Ammon's horn (tissue), 1 donor: ENCODE measurements at places on chromosomes 3 and 15.
A peak's percentile ranks its signal among the peaks of the same experiment; 100 is the strongest.

- no peak for DNase-seq
These were observed 67.4 kb downstream of the CSNK1G1 start for GRCh38 chr15:64288577-64288976.

DNA sequence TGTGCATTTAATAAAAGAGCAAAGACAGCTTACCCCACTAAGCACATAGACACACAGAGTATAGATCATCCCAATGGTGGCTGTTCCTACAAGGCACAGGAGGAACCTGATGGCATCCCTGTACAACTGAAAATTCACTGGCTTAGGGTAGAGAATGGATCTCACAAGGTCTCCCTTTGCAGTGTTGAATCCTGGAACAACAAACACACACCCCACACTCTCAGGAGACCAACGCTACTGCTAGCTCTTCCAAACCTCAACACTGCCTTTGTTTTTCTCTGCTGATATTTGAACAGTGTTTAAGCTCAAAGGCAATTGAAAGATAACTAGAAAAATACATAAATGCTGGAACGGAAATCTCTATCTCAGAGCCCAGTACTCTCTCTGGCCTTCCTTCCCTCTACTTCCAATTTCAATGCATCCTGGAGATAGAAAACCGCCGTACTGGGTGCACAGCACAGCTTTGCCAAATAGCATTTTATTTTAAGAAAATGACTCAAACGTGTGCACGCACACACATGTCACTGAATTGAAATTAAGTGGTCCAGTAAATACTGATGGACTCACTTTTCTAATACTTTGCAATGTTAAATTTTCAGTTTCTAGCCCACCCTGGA lies 87.5 kb upstream of the ATP13A5 start:
- DNase-seq, result no peak

DNA sequence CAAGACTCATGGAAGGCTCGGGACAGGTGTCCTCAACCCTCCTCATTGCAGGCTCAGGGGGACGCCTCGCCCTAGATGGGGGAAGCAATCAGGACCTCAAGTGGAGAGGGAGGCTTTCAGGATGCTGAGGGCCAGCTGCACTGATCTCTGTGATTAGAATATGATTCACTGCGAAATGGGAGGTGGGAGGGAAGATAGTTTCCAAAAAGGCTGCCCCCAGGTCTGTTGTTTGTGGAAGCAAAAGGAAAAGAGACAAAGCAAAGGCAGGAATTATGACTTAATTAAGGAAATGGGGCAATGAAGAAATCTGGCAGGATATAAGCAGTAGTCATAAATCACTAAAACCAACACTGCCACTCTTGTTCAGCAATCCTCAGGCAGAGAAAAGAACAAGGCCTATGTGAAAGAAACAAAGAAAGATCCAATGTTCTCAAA lies 85.6 kb upstream of the ABHD17C start:
- no peak for DNase-seq

GRCh38 chr3:170274641-170275040 lies 52.4 kb downstream of the PRKCI start:
- no peak for DNase-seq

DNA sequence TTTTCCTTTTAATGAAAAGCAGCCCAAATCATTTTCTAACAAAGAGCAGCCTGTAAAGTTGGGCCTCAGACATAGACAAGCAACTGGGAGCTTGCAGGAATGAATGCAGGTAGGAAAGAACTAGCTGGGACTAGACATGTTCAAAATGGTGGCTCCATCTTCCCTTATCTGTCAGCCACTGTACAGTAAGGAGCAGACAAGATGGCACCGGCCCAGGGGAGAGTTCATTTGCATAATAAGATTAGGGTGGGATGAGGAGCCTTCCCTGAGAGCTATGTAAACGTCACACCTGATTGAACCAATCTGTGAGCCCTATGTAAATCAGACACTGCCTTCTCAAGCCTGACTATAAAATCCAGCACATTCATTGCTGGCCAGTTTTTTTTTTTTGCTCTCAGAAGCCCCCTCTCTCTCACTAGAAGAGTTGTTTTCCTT lies 59.7 kb upstream of the GK5 start:
- no peak for DNase-seq

DNA sequence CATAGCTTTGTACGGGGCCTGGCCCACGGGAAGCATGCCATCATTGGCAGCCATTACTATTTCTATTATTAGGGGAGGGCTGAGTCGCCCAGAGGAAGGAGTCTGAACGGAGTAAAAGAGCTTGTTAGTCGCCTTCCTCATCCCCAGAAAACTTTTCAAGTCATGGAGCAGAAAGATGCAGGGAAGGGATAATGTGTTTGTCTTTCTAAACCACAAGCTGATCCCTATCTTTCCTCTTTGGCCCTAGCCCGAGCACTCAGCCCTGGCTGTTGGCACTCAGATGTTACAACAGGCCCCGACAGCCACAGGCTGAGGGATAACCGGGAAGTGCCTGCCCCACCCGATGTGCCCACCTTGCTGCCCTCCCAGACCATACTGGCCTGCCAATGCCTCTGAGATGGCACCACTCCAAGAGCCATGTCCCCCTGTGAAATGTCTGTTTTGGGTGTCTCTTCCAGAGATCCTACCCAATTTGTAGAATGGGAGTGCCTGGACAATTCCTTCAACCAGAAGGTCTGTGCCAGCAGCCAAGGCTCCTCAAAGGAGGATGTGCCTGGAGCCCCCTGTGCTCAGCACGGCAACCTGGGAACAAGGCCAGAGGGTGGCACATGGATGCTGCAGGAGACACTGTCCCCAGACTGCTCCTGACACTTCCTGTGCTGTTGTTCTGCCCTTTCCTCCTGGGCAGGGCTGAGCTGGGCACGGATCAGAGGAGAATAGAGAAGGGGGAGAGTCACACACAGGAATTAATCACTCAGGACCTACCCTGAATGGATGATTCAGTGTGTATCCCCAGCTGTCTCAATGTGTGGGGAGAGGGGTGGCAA lies 10.8 kb downstream of the PAK6 start:
- DNase-seq, result peak; percentile 44

DNA sequence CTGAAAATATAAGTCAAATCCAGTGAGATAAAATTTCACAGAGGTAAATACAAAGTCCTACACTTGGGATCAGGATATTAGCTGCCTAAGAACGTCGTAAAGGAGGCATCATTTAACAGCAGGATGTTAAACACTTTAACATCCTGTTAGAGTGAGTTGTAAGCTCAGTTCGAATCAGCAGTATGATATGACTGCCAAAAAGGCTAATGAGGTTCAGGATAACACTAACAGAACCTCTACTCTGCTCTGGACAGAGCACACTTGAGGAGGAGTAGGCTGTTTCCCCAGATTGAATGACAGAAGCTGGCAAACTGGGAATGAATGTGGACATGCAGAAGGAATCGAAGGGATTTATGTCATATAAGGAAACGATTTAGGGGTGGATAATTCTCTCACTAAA lies 227.1 kb upstream of the CD96 start:
- DNase-seq, result no peak

DNA sequence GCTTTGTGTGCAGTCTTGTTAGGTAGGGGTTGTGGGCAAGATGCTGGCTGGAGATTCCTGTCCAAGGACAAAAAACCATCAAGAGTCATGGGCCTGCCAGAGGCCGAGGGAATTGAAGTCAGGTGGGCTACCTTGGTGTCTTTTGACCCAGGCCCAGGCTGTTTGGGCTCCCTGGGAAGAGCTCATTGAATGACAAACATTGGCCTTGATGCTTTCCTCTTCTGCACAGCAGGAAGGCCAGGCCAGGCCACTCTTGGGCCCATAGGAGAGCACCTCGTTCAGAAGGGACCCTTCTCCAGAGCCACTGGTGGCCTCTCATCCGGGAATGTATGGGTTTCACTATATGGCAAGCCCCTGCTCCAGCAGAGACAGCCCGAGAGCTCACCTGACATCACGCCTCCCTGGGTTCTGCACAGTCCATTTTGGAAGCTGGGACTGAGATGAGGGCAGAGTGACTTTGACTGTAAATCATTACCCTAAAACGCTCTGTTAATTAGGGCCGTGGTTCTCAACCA lies 169.1 kb downstream of the NSMCE3 start:
- DNase-seq, result no peak

GRCh38 chr3:16174389-16174788 lies at the start of gene GALNT15:
Gene GALNT15, plus strand, starts transcription at chr3:16174680. Its CDS starts 472 bp downstream, at chr3:16175152.
- DNase-seq, result peak; percentile 95
